Activated gamma-delta T cell treated with Interleukin-2 at 50 U/mL for 16 hours (primary cell): ENCODE measurements at places on chromosomes 2 and 18.

DNA sequence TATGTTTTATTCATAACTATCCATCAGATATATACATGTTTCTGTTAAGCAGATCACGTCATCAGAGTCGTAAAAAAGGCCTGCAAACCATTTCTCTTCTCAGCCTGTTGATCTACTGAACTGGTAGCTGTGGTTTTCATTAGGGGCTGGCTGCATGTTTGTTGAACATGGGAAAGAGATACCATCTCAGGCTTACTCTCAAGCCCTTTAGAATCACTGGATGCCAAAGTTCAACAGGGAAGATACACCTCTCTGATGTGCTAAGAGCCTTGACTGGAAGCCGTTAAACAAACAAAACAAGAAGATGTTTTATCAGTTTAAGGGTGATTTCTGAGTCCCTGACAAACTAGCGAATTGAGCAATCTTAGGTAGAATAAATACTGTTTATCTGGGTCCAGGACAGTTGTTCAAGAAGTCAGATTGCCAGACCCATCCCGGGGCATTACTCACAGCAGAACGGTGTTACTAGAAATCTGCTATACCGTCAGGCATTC is 94.5 kb upstream of the LMAN1 start:
- DNase-seq = no peak

GRCh38 chr2:154133823-154134222 is 262.1 kb downstream of the GALNT13 start:
- no peak for DNase-seq

DNA sequence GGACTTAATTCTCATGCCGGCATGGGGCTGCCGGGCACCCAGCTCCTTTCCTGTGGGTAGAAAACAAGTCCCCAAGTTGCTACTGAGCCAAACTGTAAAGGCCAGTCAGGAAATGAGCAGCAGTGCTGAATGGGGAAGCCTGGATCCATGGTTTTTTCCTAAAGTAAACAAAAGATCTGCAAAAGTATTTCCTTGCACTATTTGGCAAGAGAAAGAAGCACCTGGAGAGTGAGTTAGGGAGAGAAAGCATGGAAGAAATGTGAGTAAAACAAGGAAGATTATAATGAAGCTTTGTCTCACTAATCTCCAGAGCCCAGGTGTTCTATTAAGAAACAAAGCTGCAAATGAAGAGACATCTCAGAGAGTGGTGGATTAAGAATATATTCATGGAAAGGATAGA is 117.6 kb downstream of the METTL8 start:
- DNase-seq = no peak

GRCh38 chr2:112161431-112162145 is 23.4 kb downstream of the FBLN7 start:
- no peak for DNase-seq

GRCh38 chr2:42118754-42119569 is 50.2 kb upstream of the EML4 start:
- DNase-seq = no peak

DNA sequence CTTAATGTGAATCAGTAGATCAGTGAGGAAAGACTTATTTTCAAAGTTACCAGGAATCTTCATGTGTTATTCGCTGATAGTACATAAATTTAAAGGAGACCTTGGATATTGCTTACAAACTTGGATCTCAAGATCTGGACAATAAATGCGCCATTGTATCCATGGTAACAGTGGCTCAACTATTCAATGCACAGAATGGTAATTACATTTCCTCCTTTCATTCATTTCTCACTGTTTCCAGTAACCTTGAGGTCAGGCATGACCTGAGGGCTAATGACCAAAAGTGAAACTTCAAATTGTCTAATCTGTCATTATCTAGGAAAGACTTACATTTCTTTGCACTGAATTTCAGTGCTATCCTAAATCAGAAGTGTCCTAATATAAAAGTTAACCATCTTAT is 8.1 kb downstream of the LRP2 start:
- no peak for DNase-seq

GRCh38 chr2:200796561-200796960 is 15.1 kb upstream of the BZW1 start:
- DNase-seq = no peak

GRCh38 chr2:19041434-19042041 is 316.9 kb downstream of the OSR1 start:
- DNase-seq = no peak

DNA sequence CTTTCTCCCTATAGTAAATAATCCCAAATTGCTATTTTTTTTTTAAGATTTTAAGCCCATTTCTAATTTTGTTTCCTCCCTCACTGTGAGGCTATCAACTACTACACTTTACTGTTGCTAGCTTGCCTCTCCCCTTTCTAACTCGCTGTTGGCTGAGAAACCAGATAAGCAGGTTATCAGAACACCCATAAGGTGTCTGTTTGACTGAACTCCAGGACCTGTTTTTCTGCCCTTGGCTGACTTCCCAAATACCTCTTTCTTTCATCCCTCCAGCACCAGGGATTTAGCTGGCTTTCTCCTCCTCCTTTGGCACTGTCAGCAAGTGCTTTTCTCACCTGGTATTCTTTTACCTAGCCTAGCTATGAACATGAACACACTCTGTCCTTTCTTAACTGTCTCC is 11.1 kb downstream of the TRAK2 start:
- DNase-seq = no peak

DNA sequence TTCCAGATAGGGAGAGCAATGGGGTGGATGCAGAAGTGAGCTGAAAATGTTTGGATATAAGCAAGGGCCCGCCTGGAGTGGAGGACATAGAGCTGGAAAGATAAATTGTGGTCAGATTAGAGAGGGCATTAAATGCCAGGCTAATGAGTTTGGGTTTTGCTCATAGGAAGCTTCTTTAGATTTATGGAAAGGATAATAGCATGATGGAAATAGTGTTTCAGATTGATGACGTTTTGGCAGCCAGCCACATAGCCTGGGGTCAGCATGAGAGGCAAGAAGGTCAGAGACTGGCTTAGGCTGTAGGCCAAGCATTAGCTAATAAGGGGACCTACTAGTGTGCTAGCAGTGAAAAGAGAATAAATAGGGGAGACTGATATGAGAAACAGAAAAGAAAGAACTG is 321.6 kb downstream of the STK39 start:
- DNase-seq = no peak

DNA sequence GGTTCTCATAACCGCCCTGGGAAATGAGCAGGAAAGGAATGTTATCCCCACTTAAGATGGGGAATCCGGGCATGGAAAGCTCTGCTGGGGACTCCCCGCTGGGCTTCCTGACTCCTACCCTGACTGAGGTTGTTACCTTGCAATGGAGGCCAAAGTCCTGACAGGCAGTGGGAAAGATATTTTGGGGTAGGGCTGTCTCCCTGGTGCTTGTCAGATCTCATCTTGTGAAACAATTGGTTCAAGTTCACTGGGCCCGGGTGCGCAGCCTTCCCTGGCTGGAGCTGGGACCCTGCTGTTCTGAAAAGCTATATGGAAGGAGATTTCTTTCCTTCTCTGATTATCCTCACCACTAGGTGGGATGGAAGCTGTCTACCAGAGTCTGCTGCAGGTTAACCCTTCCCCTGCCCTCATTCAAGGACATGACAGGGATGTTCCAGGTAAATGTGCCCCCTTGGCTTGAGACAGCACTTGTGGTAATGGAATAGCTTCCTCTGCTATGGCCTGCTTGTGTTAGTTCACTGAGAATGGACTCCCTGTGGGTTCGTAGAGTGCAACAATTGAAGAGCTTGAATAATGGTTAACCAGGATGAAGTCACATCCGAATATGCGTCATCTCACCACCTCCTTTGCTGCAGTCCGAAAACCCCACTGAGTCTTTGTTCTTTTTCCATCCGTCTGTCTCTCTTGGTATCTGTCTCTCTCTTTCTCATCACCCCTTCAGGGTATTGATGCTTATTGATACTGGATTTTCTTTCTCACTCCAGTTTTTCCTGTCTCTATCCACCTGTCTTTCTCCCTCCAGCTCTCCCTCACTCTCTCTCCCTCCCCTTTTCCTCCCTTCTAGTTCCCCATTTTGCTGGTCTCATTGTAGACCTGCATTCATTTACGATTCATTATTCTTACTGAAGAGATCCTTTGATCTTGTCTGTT is 67.8 kb upstream of the EPAS1 start:
- DNase-seq = peak; percentile 15

DNA sequence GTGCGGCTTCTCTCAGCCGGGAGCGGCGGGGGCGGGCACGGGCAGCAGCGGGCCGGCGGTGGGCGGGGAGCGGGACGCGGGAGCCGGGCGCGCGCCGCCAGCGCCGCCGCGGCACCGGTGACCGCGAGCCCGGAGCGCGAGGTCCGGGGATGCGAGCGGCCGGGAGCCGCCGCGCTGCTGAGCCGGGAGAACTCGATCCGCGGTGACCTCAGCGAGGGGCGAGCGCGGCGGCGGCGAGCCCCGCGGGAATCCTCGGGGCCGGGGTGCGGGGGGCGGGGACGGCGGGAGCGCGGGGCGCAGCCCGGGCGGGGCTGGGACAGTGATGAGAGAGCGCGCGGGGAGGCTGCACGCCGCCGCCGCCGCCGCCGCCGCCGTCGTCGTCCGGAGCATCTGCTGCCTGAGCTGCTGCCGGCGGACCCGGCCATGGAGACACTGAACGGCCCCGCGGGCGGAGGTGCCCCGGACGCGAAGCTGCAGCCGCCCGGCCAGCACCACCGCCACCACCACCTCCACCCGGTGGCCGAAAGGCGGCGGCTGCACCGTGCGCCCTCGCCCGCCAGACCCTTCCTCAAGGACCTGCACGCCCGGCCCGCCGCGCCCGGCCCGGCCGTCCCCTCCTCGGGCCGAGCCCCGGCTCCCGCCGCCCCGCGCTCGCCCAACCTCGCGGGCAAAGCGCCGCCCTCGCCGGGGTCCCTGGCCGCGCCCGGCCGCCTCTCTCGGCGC is at the start of gene MTCL1:
MTCL1 (plus strand) TSS at position 319 of the 723 bp plus-strand sequence; CDS start at position 424, 105 bp downstream.
- peak; percentile 17 for DNase-seq

DNA sequence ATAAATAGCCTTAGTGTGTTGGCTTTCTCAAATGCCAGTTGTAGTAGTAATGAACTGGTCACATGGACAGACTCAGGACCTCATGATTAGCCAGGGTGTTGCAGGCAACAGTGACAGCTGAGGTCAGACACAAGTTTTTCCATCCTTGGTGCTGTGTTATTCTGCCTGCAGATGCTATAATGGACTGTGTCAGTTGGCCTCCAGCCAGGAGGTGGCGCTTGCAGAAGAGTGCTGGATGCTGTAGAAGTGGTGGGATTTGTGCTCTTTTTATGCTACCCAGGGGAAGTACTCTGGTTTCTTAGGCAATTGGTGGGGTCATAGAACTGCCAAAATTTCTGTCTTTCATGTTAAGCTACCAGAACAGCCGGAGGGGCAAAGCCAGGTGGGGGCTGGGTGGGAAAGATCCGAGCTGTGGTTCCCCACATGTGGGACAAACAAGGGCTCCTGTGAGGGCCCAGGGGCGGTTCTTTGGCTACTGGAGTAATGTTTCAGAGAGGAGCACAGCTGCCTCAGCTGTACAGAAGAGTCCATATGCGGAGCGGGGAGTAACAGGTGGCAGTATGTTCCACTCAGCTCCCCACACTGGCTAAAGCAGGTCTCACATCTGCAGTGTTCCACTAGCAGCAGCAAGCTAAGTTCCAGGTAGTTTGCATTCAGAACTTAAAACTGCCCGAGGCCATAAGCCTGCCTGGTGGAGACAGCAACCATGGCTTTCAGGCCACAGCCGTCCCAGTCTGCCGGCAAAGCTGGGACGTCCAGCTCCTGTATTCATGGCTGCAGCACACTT is 104.4 kb downstream of the GULP1 start:
- no peak for DNase-seq
